Fibroblast of upper back skin (primary cell): ENCODE measurements at places on chromosomes 3 and 15.
A peak's percentile ranks its signal among the peaks of the same experiment; 100 is the strongest.

GRCh38 chr3:172875039-172875438 lies 124.5 kb downstream of the ECT2 start:
- no peak for DNase-seq

DNA sequence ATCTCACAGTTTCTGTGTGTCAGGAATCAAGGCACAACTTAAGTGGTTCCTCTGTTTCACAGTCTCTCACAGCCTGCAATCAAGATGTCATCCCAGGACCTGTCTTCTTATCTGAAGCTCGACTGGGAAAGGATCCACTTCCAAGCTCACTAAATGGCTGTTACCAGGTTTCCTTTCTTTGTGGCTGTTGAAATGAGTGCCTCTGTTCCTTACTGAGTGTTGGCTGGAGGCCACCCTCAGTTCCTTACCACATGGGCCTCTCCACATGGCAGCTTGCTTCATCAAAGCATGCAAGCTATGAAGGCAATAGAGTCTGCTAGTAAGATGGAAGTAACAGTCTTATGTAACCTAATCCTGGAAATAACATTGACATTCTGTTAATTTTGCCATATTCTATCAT lies 174.0 kb downstream of the ERC2 start:
- DNase-seq, result no peak

DNA sequence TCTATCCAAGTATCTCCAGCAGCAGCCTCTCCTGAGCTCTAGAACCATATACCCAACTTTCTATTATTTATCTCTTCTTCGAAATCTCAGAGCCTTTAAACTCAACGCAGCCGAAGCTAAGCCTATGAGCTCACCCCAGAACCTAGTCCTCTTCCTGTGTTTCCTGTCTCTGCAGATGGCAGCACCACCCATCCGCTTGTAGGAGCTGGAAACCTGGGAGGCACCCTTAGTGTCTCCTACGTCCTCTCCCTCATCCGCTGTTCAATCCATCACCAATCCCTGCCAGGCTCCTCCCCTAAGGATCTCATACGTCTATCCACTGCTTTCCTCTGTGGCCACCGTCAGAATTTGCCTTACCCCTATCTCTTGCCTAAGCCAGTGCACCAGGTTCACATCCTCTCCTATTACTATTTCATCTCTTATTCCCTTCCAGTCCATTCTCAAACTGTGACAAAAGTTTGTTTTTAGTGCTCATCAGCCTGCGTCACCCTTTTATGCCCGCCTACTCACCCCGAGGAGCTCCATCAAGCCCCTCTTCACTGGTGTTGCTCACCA lies 9.6 kb downstream of the VGLL4 start:
- no peak for DNase-seq

DNA sequence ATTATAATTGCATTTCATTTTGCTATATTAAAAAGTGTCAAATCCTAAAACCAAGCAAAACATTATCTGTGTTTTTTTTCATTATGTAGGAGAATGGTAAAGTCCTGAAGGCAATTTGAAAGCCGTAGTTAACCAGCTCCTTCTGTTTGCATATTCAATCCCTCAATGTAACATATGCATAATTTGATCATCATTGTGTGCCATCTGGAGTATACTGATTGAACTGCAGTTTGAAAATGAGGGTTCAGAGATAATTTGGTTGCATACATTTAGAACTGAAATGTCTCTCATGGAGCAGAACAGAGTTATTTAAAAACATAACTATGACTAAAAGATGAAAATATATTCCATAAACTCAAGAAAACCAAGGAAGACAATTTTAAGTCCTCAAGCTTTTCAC lies 518.6 kb downstream of the GBE1 start:
- peak; percentile 43 for DNase-seq

DNA sequence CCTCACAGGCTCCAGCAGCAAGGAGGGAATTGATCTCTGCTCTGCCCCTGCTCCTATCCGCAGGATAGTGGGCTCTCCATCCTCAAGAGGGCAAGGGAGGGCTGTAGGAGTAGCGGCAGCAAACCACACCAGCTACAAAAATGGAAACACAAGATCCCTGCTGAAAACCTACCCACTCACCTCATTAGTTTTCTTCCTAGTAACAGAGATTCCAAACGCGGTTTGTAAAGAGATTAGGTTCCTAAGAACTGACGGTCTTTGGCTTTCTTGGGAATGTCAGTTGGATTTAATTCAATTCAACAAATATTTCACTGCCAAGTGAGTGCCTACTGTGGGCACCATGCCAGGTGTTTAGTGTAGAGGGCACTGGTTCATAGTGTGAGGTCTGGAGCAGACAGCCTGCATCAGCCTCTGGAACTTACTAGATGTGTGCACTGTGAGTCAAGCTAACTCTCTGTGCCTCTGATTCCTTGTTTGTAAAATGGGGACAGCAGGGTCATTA lies 84.7 kb downstream of the MRPL46 start:
- DNase-seq, result no peak

DNA sequence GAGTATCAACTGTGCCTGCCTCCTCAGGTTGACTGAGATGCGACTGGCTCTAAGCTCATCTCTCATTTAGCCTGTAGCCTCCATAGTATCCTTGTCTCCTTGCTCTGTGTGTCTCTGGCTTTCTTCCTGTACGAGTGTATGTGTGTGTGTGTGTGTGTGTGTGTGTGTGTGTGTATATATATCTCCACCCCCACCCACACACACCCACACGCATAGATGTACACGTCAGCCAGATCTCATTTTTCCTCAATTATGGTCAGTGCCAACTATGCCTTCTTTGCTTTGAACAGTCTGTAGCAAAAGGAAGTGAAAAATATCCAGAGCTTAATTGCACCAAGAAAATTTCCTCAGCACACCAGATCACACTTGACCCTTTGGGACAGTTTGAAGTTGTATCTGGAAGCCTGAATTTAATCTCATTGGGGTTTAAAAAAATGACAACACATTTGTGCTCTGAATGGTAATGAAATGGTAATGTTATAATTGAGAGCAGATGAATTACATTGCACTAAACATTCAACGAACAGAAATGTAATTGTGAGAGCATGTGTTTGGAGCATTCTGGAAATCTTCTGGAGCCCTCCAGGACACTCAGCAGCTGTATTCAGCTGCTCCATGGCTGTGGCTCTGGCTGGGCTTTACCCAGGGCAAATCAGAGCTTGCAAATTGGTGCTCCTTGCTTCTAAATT lies 63.6 kb downstream of the RYR3 start:
- DNase-seq, result no peak
